Right renal pelvis (tissue), 4 donors: ENCODE measurements at places on chromosomes 4 and X.

DNA sequence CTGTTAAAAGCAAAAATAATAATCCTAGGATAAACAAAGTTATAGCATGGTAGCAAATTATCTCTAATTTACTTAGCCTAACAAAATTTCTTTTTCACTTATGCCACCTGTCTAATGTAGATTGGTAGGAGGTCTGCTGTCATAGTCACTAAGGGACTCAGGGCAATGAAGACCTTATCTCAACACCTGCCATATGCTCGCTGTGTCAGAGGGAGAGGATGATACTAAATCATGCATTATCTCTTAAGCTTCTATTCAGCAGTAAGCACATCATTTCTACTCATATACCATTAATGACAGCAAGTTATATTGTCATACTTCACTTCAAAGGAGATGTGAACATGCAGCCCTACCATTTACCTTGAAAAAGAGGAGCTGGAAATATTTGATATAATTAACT lies 44.1 kb downstream of the AFM start:
- DNase-seq = no peak

GRCh38 chr4:23458054-23458453 lies 431.8 kb downstream of the PPARGC1A start:
- DNase-seq = no peak

DNA sequence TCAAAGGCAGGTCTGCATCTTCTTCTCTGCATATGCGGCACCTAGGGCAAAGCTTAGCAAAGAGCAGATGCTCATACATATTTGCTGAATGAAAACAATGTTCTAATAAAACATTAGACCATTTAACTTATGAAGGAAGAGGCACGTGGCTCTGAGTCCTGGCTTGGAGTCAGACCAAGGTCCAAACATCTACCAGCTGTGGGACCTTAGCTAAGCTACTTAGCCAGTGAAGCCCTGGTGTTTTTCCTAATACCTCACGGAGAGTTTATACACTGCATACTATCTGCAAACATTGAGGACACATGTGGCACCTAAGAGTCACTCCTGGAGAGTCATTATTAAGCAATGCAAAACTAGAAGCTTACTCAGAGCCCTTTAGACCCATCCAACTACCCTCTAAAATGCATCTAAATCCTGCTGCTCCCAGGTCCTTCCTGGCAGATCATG lies 9.0 kb downstream of the PDGFC start:
- no peak for DNase-seq

DNA sequence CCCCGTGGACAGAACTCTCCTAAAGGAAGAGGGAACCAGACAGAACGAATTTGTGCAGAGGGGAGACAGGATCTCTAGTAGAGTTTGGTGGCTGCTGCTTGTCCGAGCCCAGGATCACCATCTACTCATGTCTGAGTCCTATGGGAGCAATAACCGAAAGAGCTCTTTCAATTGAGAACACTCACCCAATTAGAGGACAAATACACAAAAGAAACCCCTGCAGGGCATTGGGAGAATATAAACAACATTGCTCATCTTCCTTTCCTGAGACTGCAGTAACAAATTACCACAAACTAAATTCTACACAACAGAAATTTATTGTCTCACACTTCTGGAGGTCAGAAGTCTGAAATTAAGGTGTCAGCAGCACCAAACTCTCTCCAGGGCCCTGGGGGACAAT lies 65.6 kb downstream of the SPINK2 start:
- DNase-seq = no peak

DNA sequence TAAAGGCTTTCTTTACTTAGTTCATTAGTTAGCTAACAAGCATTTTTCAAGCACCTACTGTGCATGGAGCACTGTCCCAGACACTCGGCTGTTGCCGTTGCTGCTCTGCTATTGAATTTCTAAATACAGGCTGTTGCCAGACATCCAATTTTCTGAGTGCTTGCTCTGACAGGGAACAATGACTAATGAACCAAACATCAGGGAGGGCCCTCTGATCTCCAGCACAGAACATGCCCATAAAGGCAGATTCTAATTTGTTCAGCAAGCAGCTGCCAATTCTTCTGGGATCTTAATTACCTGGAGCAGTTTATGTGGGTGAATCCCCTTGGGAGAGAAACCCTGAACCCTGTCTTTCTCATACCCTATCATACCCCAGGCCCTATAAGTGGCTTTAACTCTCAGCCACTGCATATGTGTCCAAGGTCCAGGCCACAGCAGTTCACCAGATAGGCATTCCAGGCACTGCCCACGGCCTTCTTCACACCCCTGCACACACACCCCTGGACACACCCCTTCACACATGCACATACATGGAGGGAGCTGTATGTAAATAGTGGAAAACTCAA lies 27.9 kb downstream of the TSC22D3 start:
- DNase-seq = no peak

DNA sequence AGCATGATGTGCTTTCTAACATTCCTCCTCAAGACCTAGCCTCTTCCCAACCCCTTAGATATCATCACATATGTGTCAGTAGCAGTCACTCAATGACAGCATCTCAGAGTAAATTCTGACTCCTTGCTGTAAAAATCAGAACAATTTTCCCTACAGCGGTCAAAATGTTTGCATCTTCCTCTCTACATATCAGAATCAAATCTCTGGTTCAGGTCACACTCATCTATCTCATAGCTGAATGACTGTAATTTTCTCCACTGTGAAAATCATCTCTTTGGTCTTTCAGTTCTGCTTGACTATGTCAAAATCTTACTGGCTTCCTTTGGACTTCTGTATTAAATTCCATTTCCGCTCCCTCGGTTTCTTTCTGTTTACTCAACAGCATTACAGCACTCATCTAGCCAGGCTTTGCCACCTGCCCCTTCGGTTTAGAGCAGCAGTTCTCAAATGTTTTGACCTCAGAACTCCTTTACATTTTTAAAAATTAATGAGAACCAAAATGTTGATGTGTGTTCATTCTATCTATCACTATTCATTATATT lies 57.3 kb downstream of the AGA start:
- no peak for DNase-seq

DNA sequence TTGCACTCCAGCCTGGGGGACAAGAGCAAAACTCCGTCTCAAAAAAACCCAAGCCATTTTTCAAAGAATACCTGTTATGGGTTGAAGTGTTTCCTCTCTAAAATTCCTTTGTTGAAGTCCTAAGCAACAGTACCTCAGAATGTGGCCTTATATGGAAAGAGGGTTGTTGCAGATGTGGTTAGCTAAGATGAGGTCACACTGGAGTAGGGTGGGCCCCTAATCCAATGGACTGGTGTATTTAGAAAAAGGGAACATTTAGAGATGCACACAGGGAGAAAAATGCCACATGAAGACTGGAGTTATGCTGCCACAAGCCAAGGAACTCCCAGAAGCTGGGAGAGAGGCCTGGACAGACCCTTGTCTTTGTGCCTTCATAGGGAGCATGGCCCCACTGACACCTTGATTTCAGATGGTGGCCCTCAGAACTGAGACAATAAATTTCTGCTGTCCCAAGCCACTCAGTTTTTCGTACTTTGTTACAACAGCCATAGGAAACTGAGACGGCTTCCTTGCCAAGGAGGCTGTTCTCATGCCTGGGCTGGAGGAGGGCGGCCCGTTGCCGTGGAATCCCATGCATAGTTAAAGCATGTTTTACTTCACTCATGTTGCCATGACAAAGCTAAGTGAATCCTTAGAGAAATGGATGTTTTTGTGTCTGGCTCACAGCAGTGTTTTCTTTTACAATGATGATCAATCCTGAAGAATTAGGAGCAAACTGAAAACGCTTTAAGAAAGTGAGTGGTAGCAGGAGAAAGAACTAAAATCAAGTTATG lies 16.5 kb downstream of the TRAPPC2 start:
- no peak for DNase-seq

DNA sequence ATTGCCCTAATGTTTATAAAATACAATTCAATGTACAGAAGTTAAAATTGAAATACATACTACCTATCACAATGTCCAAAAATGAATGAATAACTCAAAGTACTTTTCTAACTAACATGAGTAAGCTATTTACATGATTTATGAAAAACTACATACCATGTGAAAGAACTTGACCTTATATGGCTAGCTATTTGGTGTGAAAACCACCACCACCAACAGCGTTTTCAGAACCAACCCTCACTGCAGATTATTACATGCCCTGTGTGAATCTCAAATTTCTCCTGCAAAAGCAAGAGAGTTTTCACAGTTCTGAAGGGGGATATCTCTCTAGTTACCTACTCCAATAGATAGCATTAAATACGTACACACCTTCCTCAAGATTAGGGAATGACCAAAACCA lies 198.5 kb downstream of the SPATA18 start:
- DNase-seq = no peak

GRCh38 chr4:142091085-142091513 lies 454.7 kb downstream of the IL15 start:
- no peak for DNase-seq

GRCh38 chr4:117623326-117623725 lies 411.0 kb upstream of the NDST3 start:
- DNase-seq = no peak

DNA sequence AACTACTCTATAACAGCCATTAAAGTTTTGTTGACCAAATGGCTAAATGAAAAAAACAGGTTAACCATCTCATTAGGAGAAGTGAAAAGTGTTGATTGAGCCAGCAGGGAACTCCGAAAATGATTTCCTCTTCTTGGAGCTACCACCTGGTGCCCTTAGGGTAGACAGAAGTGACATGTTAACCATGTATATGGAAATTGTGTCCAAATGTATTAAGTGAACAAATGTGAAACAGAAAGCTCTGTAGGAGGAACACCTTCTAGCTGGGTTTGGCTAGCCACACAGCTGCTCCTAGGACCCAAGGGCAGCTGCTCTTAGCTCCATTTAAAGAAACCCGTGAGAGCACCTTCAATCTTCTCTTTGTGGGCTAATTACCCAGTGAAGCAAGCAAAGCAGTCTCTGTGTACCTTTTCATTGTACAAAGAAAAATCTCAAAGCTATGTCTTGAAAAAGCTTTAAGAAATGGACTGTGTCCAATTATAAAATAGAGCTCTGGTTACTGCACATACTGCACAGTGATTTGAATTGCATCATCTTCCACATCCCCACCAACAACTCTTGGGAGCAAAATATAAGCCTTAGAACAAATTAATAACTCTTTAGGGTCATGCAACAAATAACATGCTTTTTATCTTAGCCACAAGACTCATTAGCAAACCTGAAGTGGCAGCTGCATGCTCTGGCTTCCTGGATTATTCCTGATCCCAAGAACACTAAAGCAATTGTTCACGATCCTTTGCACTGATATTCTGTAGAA lies 59.2 kb upstream of the PARM1 start:
- DNase-seq = no peak

- DNase-seq = no peak
Measured at GRCh38 chr4:153483432-153484418, 17.6 kb downstream of the TMEM131L start.

GRCh38 chr4:156870131-156870530 lies 101.5 kb downstream of the PDGFC start:
- DNase-seq = no peak

DNA sequence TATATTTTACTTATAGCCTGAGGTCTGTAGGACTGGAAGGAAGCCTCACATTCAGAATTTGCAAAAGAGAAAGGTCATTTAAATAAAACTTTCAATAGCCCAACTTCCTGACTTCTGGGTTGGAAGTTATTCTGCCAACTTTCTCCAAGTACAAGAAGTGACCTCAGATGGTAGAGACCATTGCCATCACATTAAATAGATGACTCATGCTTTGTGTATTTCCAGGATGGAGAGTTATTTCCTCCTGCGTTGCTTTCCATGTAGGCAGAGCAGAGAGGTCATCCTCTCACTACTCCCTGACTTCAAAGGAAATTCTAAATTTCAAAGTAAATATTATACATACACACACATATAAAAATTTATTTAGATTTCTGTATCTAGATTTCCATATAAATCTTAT lies 73.0 kb upstream of the NR3C2 start:
- DNase-seq = no peak

- peak; percentile 28 for DNase-seq
Measured at GRCh38 chr4:87679449-87680169, 29.5 kb downstream of the DMP1 start.

GRCh38 chr4:168637872-168638756 lies 141.3 kb downstream of the PALLD start:
- DNase-seq = no peak

DNA sequence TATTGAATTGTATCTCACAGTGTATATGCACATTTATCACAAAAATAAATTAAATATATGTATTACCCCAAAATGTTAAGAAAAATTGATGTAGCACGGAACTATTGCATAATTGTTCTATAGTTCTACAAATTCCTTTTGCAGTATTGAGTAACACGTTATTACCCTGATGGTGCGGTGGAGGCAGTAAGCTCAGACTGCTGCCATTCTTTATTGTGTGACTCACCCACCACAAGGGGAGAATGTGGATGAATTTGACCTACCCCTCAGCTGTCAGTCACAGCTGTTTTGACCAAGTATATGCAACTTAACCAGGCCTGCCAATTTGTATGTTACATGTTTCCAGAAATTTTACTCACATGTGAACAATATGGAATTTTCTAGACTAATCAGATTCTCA lies 506.6 kb downstream of the SH3BGRL start:
- no peak for DNase-seq

GRCh38 chrX:109672239-109672638 lies 47.3 kb upstream of the KCNE5 start:
- DNase-seq = no peak

- no peak for DNase-seq
Measured at GRCh38 chr4:2432991-2433530, 14.3 kb downstream of the CFAP99 start.

GRCh38 chrX:138492371-138492770 lies 219.1 kb downstream of the FGF13 start:
- DNase-seq = no peak

DNA sequence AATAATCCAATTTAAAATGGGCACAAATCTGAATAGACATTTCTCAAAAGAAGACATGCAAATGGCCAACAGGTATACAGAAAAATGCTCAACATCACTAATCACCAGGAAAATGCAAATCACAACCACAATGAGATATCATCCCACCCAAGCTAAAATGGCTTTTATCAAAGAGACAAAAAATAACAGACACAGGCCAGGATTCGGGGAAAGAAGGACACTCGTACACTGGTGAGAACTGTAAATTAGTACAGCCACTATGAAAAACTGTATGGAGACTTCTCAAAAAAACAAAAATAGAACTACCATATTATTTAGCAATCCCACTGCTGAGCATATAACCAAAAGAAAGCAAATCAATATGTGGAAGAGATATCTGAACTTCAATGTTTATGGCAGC lies 8.5 kb downstream of the SPP1 start:
- DNase-seq = no peak
